ENCODE measurements at places on chromosomes 11 and 22.

- no peak for DNase-seq
Observed at GRCh38 chr22:35998748-35999147, 29.9 kb downstream of the RBFOX2 start.

GRCh38 chr22:17260950-17261349, 41.7 kb upstream of the ADA2 start:
- no peak for DNase-seq

DNA sequence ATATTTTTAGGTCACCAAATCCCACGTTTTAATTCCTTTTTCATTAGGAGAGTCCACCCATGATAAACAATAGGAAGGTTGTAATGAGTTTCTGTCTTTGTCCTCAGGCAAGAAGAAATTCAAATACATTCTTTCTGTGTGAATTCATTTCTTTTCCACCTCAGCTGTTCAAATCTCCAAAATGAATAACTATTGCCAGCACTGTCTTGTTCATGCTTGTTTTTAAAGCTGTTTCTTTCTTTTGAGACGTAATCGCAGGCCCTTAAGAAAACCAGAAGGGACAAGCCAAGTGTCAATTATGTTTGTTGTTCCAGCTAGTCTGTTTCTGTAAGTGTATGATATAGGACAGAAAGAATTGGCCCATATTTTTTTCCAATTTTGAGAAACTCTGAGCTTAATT, 20.2 kb downstream of the MMP27 start:
- no peak for DNase-seq

- DNase-seq = no peak
Observed at GRCh38 chr11:131957875-131958274, 587.5 kb downstream of the NTM start.

DNA sequence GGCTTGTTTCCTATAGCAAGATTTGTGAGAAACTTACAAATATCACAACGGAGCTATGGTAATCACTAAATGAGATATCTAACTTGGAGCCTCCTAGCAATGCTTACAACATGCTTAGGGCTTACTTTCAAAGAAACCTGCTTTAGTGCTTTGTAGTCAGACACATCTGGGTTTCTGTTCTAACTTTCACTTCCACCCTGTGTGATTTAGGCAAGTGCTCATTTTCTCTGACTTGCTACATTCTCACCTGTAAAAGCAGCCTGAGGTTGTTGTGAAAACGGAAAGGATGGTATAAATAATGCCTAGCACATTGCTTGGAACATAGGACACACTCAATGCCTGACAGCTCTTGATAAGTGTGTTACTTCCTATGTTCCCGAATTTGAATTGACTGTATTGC, 45.6 kb downstream of the LRRC4C start:
- DNase-seq = no peak

- DNase-seq = no peak
Observed at GRCh38 chr22:28899199-28899853, 16.0 kb downstream of the ZNRF3 start.

DNA sequence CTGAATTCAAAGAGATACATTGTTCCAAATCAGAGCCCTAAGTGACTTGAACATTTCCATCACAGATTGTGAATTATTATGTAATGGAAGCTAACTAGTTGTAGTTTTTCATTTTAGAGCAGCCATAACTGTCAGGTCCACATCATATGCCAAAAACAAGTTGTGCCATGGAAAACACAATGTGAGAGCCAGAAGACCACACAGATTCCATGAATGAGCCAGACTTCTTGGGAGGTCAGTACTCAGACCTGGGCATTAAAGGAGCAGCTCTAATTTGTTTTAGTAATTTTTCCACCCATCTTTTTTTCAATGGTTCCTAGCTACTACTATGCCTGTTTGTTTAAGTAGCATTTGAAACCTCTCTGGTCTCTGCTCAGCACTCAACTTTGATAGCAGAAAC, 279.4 kb downstream of the FAT3 start:
- no peak for DNase-seq

- no peak for DNase-seq
Observed at GRCh38 chr11:94809251-94809650, 41.1 kb downstream of the AMOTL1 start.

DNA sequence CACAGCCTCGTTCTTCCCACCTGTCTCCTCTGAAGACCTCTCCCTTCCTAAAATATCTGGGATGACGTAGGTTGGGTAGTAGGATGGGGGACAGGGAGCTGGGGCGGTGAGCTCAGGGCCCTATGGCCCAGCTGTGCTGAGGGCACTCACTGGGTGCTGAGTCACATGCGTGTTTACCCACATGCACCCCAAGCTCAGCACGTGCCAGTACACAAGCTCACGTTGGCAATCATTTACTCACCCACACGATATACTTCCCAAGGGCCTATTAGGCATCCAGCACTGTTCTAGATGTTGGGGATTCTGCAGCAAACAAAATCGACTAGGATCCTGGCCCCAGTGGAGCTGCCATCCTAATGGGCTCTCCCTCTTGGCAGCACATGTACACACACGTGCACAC, 28.7 kb downstream of the ARAP1 start:
- no peak for DNase-seq

DNA sequence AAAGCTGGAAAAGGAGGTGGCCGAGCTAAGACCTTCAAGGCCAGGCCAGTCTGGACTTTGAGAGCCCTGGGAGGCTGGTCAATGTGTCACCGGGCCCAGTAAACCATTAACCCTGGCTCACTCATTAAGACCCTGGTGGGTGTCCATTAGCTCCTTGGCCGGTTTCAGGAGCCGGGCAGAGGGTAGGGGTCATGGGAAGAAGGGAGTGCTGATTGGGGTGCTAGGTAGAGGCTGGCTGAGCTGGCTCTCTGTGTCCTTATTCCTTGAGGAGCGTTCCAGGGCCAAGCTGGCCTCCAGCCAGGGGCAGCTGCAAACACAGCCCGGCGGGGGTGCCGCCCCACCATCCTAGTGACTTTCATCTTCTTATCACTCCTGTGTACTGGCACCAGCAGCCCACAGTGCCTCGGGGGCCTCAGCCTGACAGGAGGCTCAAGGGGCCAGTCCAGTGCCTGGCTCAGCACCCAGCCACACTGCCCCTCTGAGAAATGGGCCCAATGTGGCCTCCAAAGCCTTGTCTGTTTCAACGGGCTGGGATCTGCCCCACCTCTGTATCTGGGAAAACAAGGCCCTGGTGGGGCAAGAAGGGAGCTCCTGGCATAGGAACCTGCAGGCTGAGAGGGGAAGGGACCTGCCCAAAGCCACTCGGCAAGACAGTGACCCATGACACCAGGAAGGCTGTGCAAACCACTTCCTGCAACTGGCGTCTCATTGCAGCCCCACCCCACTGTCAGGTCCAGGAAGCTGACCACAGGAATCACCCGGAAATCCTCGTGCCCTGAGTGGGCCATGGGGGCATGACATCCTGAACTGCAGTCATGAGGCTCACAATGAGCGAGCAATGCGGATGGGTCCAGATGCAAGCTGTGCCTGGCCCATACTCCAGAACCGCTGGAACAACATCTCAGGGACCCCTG, 15.1 kb upstream of the RGL4 start:
- no peak for DNase-seq

GRCh38 chr11:126595560-126595959, 240.1 kb downstream of the ST3GAL4 start:
- no peak for DNase-seq

All from NCI-H2107 (cell line).